ENCODE measurements at places on chromosomes 5 and 9.

DNA sequence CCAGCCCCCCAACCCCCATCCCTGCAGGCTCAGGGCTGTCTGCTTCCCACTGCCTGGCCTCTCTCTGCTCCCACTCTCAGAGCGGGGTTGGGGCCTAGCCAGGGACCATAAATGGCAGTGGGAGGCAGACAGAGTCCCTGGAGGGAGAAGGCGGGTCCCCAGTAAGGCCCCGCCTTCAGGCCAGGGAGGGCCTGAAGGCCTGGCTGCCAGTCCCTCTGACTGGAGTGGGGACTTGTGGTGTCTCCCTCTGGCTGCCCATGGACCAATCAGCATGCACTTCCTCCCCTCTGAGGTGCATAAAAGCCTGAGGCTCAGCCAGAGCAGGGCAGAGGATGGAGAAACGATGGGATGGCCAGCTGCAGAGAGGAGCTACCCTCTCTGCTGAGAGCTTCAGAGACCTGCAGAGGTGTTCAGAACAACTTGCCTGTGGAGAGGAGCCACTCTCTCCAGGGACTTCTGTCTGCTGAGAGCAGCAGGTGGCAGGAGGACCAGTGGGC lies 2.7 kb upstream of the BTNL9 start:
- no peak for DNase-seq

DNA sequence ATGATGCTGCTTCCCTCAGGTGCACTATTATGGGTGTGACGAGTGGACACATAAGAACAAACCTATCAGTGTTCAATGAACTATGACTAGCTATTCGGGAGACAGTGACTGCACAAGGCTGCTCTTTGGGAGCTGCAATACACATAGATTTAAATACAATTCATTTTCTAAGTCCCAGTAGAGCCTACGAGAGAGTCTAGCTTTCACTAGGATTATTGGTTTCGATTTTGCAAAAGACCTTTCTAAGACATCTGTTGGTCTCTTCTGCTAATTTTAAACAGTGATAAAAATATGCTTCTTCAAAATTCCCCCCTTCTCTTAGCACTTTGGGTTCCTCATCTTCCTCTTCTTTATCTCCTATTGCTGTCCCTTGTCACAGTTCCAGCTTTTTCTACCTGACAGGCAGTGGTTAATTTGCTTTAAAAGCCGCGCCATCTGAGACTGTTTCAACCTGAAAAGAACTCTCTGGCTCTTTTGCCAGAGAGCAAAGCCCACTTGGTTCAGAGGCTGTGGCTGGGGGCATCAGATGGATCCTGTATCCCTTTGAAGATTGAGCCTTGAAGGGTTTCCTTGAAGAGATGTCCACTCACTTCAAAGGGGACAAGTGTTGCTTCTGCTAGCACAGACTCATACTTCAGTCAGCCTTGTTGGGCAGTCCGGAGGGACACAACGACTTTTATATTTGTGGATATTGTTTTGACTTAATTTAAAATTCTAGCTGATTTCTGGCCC lies 241.5 kb downstream of the MAN2A1 start:
- DNase-seq = no peak

GRCh38 chr9:4435197-4435596 lies 55.1 kb upstream of the SLC1A1 start:
- DNase-seq = no peak

GRCh38 chr5:145917288-145917687 lies 19.1 kb upstream of the SH3RF2 start:
- no peak for DNase-seq

DNA sequence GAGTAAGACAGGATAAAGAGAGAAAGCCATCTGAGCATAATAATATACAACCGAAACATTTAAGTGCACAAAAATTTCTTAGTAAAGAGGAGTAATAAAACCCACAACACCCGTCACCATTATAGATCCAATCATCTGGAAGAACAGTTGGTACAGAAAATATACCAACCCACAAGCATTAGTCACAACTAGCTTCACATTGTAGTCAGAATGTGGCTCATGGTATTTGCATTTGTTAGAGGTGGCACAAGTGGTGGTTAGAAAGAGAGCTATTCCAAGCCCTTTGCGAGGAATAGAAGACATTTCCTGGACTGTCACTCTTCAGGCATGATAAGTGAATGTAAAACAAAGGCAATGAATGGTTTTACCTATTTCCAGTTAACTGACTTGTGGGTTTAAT lies 677.5 kb upstream of the ST8SIA4 start:
- no peak for DNase-seq

GRCh38 chr5:61618577-61618976 lies 286.5 kb downstream of the ZSWIM6 start:
- DNase-seq = no peak

DNA sequence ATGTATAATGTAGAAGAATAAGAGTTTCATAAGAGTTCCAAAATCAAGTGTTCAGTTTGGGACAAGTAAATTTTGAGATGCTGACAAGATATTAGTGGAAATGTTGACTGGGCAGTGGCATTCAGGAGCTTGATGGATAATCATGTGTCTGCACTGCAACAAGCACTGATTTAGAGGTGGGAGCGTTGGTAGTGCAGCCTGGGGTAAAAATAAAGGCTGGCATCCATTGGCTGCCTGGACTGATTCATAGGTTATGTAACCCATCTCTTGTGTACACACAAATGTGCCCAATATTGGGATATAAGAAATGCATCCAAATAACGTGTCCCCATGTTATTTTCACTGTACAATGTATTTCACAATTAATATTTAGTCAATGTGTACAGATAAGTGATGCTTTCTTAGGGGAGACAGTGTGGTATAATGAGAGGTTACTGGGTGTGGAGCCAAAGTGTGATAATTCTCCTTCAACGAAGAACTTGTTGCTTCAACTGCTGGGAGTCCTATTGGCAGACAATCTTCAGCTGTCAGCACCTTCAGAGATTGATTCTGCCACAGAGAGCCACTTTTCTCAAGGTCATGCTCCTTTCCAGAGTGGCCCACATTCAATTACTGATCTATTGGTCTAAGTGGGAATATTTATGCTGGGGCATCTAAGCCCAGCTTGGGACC lies 20.9 kb upstream of the SMC2 start:
- no peak for DNase-seq

DNA sequence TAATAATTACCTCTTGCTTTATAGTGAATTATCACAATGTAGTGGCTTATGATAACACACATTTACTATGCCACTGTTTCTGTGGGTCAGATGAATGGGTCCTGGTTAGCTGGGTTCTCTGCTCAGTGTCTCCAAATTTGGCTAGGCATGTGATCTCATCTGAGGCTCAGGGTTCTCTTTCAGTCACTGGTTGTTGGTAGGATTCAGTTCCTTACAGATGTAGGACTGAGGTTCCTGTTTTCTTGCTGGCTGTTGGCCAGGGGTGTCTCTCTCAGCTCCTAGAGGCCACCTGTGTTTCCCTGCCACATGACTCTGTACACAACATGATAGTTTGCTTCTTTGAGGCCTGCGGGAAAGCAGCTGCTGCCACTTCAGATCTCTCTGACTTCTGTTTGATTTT lies 7.1 kb downstream of the NFX1 start:
- no peak for DNase-seq

- DNase-seq = no peak
Observed at GRCh38 chr9:97980479-97980803, 2.7 kb upstream of the ANP32B start.

DNA sequence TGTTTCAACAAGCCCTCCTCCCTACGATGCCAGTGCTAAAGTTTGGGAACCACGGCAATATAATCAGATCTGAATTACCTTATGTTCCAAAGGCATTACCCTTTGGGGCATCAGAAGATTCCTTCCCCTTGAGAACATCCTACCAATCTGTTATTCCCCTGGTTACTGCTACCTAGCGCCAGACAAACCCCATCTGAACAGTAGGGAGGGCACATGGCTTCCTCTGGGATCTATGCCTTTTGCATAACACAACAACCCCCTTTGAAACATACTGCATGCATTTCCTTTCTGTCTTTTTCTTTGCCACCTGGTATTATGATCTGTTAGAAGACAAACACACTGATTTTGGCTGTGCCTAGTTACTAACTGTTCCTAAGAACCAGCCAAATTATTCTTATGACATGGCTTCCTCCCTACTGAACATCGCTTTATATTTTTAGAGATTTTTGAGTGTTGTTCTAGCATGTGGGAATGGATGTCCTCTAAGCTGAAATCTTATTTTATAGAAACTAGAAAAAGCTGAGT lies 103.9 kb upstream of the DAPK1 start:
- DNase-seq = no peak

DNA sequence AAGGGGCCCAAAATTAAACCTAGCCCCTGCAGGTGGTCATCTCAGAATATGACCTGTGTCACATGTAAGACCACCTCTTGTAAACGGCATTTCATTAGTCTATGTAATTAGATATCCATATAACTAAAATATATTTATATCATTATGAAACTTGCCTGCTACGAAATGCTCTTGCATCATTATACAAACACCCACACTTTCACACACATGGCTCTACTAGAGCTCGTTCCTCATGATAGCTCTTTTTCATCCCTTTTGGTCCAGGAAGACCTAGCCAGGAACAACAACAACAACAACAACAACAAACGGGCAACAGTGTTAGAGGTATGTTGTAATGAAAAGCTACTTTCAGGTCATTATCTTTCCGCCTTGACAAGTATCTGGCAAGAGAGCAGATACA lies 58.6 kb downstream of the LHFPL2 start:
- no peak for DNase-seq

- DNase-seq = no peak
Observed at GRCh38 chr5:174790906-174791305, 66.5 kb downstream of the MSX2 start.

GRCh38 chr5:129118826-129119225 lies 24.3 kb downstream of the ISOC1 start:
- DNase-seq = no peak

- DNase-seq = no peak
Observed at GRCh38 chr9:133635533-133636531, at the start of gene DBH. TSS of gene DBH (plus strand) at chr9:133636363. CDS start at chr9:133636372, 9 bp downstream.

DNA sequence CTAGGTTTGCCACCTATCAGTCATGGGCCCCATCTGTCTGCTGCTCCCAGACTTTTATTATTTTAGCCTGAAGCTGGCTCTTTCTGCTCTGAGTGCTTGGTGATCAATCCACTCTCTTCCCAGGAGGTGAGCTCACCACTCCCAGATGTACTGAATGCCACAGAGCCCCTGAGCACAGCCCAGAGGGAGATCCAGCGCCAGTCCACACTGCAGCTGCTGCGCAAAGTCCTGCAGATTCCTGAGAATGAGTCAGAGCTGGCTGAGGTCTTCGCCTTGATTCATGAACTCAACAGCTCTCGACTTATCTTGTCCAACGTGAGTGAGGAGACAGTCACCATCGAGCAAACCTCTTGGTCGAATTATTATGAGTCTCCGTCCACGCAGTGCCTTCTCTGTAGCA lies 36.0 kb downstream of the HMGXB3 start:
- no peak for DNase-seq

- DNase-seq = peak; percentile 15
Observed at GRCh38 chr5:173472784-173473278, 143.6 kb downstream of the BOD1 start.

DNA sequence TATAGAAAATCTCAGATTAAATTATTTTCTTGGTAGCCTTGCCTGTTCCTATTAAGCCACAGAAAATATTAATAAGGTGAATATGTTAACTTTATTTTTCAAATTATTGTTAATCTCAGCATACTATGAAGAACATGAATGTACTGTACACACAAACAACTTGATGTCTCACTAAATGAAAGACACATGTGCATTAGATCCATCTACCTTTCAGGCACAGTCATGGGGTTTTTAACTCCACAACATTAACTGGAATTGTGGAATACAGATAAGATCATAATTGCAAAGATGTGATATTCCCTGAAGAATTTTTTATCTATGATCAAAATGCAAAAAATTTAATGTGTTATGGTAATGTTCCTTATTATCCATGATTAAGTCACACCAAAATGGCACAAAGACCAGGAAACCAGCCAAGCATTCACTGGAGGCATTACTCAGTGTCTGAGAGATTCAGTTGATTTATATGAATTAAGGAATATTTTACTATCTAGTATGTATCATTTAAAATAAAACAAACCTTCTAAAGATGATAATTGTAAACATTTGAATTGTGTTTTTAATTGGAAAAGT lies 150.0 kb upstream of the VCAN start:
- DNase-seq = no peak

Measured in ovary (tissue), 10 donors.